MCF 10A (cell line): ENCODE measurements at places on chromosomes 11 and 22. TPM values are rescaled to one million over a fixed set of nuclear protein-coding genes. Genes with fewer than 3 reads are reported as not detected.

DEPDC7 gene
- 2.2 and 3.6 TPM in 2 replicates for total RNA-seq

SYCE3 gene
- 0.82 and 1.2 TPM in 2 replicates for total RNA-seq

OR5M11 gene
- not detected in 2 replicates for total RNA-seq

RELT gene
- 5.8 and 8.4 TPM in 2 replicates for total RNA-seq

TIMP3 gene
- total RNA-seq: 44.9 and 50.6 TPM in 2 replicates

DEUP1 gene
- total RNA-seq: not detected in 2 replicates

OR56A3 gene
- not detected in 2 replicates for total RNA-seq

DNA sequence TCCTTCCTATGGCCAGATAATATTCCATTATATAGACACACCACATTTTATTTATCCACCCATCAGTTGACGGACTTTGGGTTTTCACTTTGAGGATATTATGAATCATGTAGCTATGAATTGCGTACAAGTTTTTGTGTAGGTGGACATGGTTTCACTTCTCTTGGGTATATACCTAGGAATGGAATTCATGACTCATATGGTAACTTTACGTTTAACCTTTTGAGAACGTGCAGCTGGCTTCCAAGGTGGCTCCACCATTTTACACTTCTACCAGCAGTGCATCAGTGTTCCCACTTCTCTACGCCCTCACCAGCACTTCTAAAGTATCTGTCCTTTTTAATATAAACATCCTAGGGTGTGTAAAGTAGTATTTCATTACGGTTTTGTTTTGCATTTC, 112.0 kb downstream of the PLEKHA7 start:
- peak; percentile 83 for DNase-seq

- DNase-seq: no peak
Measured at GRCh38 chr11:117097014-117097388, 1.2 kb downstream of the SIK3 start.

- DNase-seq: peak; percentile 91
Measured at GRCh38 chr11:130609121-130610035, 160.9 kb downstream of the ADAMTS15 start.

DNA sequence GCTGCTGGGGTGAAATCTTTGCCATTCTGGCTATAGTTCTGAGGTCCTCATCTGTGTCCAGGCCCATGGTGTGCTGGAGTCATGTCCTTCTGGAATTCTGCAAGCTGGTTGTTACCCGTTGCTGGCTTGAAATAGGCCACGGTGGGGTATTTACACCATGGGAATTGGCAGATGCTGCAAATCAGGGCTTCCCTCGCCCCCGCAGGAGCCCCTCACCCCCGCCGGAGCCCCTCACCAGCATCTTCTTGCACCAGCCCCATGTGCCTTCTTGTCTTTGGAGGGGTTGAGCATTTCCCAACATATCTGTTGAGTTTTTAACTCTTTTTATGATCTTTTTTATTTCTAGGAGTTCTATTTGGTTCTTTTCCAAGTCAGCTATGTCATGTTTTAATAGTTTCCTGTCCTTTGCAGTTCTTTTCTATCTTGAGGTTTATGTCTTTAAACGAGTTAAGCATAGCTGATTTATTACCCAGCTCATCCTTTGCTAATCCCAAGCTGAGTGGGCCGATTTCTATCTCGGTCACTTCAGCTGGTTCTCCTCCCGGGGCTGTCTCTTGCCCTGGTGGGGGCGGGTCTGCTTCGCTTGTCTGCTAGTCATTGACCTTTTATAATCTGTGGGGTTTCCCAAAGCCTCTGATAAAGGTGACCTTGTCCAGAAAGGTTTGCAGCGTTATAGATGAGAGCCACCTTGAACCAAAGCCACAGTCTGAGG, 17.6 kb downstream of the ANO1 start:
- DNase-seq: no peak

DNA sequence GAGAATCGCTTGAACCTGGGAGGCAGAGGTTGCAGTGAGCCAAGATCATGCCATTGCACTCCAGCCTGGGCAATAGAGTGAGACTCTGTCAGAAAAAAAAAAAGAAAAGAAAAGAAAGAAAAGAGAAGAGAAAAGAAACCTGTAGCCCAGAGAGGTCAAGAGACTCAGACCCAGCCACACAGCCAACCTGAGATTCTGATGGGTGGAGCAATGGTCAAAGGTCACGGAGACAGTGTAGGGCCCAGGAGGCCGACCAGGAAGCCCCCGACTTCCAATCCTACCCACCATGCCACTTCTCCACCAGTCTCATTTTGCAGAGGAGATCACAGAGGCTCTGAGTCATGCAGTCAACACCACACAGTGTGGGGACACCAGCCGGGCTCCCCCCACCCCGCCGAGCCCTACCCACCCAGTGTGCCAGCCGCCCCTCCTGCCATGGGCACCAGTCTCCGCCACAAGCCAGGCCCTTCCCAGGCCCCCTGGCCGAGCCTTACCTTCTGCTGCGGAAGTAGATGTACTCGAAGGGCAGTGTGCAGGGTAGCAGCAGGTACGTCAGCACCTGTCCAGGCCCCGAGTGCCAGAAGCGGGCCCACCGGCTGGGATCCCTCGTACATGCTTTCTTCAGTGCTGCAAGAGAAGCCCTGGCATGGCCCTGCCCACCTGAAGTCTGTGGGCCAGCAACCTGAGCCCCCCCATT, 7.9 kb downstream of the PNPLA5 start:
- no peak for DNase-seq
